ENCODE measurements at places on chromosomes 2 and 18.

- DNase-seq = no peak
Observed at GRCh38 chr18:75874401-75875089, 447.0 kb upstream of the SMIM21 start.

DNA sequence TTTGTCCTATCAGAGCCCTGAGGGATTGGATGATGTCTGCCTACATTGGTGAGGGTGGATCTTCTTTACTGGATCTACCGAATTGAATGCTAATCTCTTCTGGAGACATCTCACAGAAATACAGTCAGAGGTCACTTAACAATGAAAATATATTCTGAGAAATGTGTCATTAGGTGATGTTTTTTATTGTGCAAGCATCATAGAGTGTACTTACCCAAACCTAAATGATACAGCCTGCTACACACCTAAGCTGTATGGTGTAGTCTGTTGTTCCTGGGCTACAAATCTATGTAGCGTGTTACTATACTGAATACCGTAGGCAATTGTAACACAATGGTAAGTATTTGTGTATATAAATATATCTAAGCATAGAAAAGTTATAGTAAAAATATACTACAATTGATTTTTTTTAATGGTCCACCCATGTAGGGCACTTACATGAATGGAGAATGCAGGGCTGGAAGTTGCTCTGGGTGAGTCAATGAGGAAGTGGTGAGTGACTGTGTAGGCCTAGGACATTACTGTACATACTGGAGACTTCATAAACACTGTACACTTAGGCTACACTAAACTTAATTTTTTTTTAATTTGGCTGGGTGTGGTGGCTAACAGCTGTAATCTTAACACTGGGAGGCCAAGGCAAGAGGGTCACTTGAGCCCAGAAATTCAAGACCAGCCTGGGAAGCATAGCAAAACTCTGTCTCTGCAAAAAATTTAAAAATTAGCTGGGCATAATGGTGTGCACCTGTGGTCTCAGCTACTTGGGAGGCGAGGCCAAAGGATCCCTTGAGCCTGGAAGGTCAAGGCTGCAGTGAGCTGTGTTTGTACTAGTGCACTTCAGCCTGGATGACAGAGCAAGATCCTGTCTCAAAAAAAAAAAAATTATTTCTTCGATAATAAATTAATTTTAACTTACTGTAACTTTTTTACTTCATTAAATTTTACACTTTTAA is 226.3 kb upstream of the UBE2E3 start:
- DNase-seq = no peak

DNA sequence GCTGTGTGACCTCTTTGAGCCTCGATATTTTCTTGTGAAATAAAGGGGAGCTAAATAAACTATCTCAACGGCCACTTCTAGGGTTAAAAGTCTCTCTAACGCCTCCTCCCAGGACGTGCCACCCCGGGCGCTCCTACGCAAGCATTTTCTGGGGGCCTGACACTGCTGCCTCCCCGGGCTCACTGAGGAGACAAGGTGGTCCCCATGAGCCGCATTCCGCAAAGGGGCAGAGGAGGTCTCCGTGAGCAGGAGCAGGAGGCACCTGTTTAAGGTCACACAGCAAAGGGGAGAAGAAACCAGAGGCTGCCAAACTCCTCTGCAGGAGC is 913 bp upstream of the WNT10A start:
- DNase-seq = no peak

GRCh38 chr2:118843483-118844132 is 3.8 kb downstream of the EN1 start:
- DNase-seq = no peak

GRCh38 chr2:70247364-70248180 is 856 bp downstream of the TIA1 start:
- no peak for DNase-seq

GRCh38 chr2:18362696-18363095 is 197.8 kb downstream of the RDH14 start:
- no peak for DNase-seq

DNA sequence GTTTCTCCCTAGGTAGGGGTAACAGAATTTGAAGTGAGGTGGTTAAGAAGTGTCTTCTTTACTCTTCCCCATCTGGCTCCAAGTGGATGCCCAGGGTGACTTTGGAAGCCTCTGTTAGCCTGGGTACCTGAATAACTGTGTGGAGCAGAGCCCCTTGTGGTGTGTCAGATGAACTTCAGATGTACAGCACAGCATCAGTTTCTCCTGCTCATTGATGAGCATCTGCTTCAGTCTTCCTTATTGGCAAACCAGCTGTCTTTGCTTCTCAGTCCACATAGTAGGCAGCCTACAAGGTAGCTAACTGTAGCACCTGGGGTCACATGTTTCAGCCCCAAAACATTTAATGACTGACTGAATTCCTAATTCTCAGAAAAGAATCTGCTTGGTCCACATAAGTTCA is 56.2 kb upstream of the ATP8B1 start:
- DNase-seq = no peak

DNA sequence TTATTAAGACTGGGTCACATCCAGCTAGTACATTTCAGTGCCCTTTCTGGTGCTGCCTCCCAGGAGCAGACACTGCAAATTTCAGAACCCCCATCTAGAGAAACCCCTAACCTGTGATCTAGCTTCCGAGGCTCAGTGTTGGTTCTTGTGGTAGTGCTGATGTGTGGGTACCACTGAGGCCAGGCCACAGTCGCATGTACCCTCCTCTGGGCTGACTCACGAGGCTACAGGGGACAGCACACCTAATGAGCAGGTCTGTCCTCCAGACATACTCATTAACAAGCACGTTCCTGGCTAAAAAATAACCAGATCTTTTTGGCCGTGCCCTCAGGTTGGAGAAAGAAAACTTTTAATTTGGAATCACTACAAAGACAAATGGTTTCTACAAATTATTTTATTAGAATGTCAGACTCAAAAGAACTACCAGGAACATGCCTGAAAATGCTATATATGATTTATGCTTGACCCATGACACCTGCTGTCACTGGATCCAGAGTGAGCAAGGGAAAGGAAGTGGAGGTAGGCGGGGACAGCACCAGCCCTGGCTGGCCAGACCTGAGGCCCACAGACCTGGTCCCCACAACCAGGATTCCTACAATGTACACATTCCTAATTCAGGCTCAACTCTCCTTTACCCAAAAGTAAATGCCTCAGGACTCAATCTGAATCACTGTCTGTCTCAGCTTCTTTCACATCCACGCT is 8.5 kb downstream of the CIAO1 start:
- no peak for DNase-seq

- DNase-seq = no peak
Observed at GRCh38 chr2:193943406-193943960, 1713.5 kb upstream of the SLC39A10 start.

Measured in sciatic nerve (tissue), 2 donors.